Fibroblast of mammary gland (primary cell): ENCODE measurements at places on chromosomes 7 and 10.

DNA sequence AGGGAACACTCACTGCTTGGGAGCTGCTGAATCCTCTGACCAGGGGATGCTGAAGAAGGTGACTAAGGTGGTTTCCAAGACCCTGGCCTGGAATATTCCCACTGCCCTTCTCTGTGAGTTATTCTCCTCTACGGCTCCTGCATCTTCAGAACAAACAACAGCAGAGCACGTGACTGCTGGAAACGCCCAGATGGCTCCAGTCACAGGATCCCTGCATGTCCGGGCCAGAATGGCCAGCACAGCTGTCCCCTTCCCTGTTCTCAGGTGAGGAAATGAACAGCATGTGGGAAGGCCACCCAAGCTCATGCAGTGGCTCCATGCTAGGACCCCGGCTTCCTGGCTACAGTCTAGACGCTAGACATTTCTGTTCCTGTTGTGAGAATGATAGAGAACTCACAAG, 43.1 kb downstream of the GHRHR start:
- no peak for DNase-seq

GRCh38 chr7:94426980-94427875, 32.5 kb downstream of the COL1A2 start:
- DNase-seq = peak; percentile 23

GRCh38 chr7:116859323-116859722, 3.1 kb upstream of the CAPZA2 start:
- DNase-seq = peak; percentile 82

- no peak for DNase-seq
Measured at GRCh38 chr7:47069385-47070076, 512.4 kb downstream of the TNS3 start.

DNA sequence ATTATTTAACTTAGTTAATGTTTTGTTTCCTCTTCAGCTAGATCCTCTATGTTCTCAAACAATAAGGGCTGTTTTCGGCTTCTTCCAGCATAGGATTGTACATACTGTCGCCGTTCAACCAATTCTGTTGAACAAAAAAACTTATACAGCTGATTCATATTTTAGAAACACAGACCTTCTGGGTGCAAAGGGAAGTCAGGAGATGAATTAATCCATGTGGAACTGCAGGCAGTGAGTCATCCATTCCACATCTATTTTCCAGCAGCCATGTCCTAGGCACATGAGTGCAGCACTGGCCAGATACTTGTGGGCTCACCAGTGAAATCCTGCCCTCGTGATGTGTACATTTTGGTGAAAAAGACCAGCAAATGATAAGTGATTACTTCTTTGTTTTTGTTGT, 163.2 kb downstream of the JAZF1 start:
- DNase-seq = peak; percentile 77

- DNase-seq = peak; percentile 77
Measured at GRCh38 chr10:104297697-104298660, 29.0 kb downstream of the GSTO2 start.

DNA sequence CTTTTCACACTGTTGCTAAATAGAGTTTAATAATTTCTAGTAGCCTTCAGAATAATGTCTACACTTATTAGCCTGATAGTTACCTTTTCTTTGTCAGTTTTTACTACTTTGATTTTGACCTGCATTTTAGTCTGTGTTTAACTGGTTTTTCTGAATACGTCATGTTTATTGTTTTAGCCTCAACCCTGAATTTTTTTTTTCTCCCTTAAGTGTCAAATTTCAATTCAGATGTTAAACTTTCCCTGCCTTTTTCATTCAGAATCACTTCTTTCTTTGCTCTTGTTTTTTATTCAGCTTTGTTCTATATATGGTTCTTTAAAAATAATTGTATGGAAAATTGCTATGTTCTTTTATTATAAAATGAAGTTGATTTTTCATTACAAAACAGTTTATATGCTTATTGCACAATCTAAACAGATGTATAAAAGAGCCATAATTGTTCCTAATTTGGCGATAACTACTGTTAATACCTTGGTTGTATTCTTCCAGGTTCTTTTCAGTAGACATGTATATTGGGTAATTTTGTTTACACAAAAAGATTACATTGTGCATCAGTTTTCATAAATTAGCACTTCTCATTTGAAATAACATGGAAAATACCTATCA, 159.7 kb downstream of the ADK start:
- DNase-seq = no peak

GRCh38 chr10:114070710-114071109, 27.0 kb downstream of the ADRB1 start:
- no peak for DNase-seq

GRCh38 chr7:105462765-105463420, 59.2 kb downstream of the PUS7 start:
- DNase-seq = no peak

- DNase-seq = no peak
Measured at GRCh38 chr10:132394936-132395703, 1.9 kb upstream of the PWWP2B start.

DNA sequence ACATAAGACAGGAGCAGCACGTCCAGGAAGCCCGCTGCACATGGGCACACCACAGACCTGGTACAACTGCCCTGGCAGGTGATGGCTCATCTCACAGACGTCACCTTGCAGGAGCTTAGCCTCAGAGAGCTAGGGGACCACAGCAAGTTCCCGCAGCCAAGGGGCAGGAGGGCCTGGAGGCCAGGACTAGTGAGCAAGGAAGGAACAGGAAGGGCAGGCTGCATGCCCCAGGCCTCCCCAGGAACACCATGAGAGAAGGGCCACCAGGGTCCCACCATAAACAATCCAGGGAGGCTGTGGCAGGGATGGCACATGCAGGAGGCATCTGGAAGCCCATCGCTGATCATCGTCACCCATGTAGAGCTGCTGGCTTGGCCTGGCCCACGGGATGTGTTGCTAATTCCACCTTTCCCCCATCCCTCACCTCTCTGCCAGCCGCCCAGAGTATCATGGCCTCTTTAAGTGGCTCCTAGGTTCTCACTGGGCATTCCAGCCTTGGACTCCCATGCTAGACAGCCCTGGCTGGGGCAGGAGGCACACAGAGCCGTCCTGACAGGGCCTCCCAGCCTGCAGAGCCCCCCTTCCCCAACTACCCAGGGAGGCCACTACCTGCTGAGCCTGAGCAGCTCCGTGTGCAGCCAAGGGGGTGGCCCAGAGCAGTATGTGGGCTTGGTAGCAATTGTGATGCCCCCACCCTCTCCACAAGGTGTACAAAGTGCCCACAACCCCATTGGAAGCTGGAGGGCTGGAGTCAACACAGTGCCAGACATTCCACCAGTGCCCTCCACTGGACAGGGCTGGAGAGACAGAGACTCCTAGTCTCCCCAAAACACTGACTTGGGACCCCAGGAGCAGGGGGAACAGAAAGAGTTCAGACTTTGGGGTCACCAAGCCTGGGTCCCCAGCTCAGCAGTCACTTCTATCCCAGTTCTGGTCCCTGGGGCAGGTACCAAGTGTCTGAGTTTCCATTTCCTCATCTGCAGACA, 35.5 kb downstream of the GRID1 start:
- no peak for DNase-seq

- DNase-seq = peak; percentile 89
Measured at GRCh38 chr10:117007080-117007479, 2.1 kb upstream of the SHTN1 start.

- DNase-seq = no peak
Measured at GRCh38 chr7:105600720-105601550, 19.6 kb upstream of the EFCAB10 start.

DNA sequence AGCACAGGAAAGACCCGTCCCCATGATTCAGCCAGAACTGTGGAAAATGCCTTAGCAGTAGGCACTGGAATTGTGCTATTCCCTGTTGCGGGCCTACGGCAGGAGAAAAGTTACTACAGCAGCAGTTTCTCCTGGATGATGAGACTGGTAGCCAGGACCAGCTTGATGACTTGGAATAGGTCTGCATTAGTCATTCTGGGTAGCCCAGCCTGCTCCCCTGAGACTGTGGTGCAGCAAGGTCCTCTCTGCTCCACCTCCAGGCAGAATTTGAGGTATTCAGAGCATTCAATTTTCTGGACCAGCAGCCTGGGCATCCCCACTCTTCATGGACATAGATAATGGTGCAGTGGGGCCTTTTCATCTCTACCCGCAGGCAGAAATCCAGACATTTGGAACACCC, 490.0 kb downstream of the SH2D4B start:
- no peak for DNase-seq

DNA sequence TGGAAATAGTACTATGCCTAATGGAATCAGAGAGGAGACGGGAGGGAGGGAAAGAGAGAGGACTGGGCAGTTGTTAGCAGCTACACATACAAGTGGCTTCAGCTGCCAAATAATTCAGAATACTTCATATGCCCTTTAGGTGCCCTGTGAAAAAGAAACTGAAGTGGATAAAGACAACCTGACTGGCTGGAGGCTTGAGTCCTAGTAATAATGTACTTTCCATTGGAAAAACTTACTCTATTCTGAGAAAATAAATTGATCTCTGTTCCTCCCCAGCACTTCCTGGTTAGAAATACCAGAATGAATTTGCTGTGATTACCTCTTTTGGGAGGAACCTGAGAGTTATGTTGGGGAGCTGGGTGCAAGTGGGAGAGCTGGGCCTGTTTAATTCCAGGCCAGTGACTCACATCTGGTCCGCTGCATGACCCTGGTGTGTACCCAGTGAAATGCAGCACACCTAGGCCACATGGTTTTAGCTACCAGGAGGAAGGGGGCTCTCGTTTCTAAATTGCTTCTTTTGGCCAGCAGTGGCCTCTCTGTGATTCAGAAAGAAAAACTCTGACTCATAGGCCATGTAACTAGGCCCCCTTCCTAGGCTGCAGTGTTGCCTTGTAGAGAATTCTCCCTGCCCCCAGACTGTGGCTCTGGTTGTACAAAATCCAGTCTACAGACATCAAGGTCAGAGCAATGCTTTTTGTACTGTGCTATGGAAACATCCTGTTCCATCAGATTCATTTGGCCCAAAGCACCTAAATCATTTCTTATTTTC, 6.5 kb downstream of the AGFG2 start:
- DNase-seq = peak; percentile 91

DNA sequence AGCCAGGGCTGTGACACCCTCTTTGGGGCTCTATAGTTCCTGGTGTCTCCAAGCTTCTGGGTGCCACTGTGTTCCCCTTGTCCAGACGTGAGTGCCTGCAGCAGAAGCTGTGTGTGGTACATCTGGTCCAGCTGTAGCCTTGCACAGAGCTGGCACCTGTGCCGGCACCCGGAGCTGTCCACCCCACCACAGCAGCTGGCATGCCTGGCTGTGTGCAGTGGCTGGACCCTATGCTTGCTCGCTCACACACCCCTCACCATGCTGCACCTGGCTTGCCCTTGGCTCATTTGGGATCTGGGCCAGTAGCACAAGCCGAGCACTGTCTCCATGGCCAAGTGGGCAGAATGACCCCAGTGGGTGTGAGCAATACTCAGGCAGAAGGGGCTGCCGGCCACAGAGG, 10.6 kb downstream of the DNAJB9 start:
- DNase-seq = no peak

DNA sequence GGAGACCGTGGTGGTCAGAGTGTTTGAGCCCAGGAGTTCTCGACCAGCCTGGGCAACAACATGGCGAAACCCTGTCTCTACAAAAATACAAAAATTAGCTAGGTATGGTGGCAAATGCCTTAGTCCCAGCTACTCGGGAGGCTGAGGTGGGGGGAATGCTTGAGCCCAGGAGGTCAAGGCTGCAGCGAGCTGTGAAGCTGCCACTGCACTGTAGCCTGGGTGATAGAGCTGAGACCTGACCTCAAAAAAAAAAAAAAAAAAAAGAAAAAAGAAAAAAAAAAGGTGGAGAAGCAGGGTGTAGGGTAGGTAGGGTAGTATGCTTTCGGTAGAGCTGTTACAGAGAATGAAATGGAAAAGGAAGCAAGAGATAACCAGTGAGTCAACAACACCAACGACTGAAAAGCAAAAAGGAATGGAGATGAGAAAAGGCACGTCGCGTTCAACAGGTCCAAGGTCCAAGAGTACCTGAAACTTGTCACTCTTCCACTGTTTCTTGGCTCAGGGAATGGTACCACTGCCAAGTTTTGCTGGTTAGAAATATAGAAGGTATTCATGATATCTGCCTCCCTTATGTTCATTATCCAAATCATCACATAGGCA, 4.3 kb upstream of the RSBN1L start:
- no peak for DNase-seq

DNA sequence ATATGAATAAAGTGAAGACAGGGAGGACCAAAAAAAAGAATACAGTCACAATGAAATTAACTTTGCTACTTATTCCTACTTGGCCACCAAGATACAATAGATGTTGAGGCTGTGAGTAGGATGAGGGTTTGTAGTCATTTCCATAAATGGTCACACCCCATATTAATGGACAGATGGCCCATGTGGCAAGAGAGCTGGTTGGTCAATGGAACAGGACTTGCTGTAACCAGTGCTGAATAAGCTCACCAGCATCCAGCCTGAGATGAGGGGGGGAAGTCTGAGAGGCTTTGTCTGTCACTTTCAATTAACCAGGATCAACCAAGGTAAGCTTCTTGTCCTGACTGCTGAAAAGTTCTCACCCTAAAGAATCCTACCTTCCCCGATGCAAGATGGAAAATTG, 130.4 kb upstream of the KCNMA1 start:
- DNase-seq = no peak

DNA sequence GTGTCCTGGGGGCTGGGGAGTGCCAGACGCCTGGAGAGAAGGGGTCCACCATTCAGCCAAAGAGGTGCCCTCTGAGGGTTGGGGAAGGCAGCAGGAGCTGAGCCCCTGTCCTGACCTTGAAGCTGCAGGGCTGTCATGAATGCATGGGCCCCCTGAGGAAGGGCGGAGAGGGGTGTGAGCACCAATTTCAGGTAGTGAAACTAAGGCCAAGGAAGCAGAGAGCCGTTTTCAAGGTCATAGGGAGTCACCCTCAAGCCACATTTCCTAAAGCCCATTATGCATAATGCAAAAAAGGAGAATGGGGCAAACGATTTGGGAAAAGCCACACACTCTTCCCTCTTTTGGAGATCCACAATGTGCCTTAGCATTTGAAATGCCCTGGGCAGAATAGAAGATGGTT, 37.2 kb downstream of the FIGNL1 start:
- DNase-seq = no peak

GRCh38 chr10:1329622-1330021, 273.4 kb downstream of the WDR37 start:
- no peak for DNase-seq

GRCh38 chr7:69067397-69067796, 530.9 kb upstream of the AUTS2 start:
- peak; percentile 21 for DNase-seq

DNA sequence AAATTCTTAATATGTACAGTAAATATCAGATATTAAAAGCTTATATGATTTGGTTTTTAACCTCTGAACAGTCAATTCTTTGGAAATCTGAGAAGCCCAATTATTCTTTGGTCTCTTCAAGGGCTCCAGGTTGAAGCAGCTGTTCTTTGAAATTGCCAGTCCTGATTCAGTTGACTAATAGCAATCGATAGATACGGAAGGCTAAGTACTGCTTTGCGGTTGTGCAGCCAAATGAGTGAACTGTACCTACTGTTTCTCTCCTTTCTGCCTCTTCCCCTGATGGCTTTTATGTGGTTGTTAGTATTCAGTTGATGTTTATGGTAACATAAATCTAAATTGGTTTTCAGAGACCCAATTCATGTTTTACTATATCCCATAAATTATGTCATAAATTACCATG, 103.1 kb upstream of the RPA3 start:
- DNase-seq = no peak
